Hippocampal formation (tissue), 2 donors: ENCODE measurements at places on chromosomes 3 and 15.

- no peak for DNase-seq
Observed at GRCh38 chr3:125075738-125076137, 19.9 kb upstream of the HEG1 start.

DNA sequence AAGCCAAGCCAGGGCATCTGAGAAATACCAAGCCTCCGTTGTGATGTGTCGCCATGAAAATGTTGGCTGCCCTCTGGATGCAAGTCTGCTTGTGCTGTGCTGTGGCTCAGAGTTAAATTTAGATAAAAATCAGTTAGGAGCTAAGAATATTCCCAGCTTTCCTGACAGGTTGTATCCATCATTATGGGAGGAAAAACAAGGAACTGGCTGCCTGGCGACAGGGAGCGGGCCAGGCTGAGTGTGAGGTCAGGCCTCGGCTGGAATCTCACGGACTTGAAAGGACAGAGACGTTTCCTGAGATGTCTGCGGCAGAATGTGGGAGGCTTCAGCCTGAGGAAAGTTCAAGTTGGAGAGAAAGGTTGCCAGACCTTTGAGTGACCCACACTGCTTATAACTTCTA lies 213.8 kb downstream of the THSD4 start:
- no peak for DNase-seq

- no peak for DNase-seq
Observed at GRCh38 chr3:54863366-54863765, 64.5 kb downstream of the LRTM1 start.

- DNase-seq, result no peak
Observed at GRCh38 chr3:97736928-97737327, 27.6 kb upstream of the ARL6 start.

DNA sequence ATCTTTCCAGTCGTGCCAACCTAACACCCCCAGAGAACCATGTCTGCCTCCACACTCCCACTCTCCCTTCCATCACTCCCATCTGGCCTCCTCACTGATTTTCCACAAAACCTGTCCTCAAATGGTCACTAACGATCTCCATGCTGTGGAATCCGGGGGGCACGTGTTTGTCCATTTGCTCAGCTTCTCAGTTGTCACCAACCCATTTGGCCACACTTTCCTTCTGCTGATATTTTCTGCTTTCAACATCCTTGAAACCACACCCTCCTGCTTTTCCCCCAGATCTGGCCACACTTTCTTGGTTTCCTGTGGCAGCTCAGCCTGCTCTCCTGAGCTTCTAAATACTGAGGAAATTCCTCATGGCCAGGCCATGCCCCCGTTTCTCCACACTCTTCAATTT lies 257.2 kb upstream of the NSMCE3 start:
- DNase-seq, result no peak
